Activated T-cell treated with anti-CD3 and anti-CD28 coated beads, Interleukin-2, amount 50 U/mL, for 4 hours (primary cell): ENCODE measurements at places on chromosomes 4 and X.

- peak; percentile 18 for DNase-seq
Observed at GRCh38 chr4:878796-879728, 53.1 kb downstream of the GAK start.

DNA sequence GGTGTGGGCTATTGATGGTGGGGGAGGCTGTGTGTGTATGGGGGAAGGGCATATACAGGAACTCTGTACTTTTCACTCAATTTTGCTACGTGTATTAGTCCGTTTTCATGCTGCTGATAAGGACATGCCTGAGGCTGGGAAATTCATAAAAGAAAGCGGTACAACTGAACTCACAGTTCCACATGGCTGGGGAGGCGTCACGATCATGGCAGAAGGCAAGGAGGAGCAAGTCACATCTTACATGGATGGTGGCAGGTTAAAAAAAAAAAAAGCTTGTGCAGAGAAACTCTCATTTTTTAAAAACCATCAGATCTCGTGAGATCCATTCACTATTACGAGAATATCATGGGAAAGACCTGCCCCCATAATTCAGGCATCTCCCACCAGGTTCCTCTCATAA is 152.3 kb downstream of the NEK1 start:
- no peak for DNase-seq

DNA sequence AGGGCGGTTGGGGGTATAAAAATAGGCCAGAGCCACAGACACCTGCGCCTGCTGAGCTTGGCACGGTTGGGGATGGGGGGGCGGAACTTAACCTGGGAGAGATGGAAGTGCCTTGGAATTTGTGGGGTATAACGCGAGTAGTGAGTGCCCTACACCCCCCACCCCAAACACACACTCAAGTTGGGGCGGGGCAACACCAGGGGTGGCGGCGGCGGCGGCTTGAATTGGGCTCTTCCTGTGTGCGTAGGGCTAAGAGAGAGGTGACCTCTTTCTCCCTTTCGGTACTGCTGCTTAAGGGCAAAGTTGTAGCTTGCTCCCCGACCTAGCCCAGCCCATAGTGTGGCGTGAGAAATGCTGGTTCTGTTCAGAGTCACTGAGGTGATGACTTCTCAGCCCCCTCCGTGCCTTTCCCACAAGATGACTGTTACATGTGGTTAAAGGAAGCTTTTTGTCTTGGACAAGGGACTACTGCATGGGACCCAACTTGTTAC is 839 bp downstream of the STK26 start:
- peak; percentile 40 for DNase-seq

DNA sequence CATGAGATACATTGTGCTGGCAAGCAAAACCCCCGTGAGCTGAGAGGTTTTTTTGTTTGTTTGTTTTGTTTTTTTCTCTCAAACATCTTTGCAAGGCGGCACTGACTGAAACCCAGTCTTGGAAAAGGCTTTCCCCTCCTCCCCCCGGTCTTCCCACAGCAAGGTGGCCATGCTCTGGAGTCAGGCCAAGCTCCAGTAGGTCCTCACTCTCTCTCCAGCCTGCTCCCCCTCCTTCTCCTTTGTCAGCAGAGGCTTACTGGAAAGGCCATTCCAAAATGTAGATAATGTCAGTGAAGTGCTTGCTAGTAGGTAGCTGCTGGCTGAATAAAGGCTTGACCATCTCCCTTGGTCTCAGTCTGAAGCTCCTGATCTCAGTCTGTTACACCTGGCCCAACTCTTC is 32.6 kb downstream of the FRMPD3 start:
- no peak for DNase-seq

- DNase-seq, result no peak
Observed at GRCh38 chr4:56674984-56675383, 6.1 kb downstream of the HOPX start.

GRCh38 chr4:78683352-78683751 is 92.8 kb upstream of the BMP2K start:
- no peak for DNase-seq

GRCh38 chr4:174066611-174067205 is 216.8 kb downstream of the FBXO8 start:
- no peak for DNase-seq

DNA sequence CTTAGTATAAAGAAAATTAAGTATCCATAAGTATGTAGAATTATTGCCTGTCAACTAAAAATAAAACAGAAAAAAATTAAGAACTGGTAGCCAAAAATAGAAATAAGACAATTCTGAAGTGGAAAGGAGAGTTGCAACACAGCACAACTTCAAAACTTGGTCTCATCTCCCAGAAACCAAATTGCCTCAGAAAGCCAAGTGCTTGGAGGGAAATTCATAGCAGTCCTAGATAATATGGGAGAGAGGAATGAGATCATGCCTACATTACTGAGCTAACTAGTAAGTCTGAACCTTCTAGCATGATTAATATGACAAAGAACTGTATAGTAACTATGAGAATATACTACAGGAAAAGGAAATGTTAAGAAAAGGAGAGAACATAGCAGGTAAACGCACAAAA is 256.5 kb downstream of the LDB2 start:
- DNase-seq, result no peak

- DNase-seq, result no peak
Observed at GRCh38 chr4:128454881-128455280, 167.3 kb upstream of the PGRMC2 start.

- no peak for DNase-seq
Observed at GRCh38 chr4:53309321-53310040, 56.4 kb downstream of the SCFD2 start.

DNA sequence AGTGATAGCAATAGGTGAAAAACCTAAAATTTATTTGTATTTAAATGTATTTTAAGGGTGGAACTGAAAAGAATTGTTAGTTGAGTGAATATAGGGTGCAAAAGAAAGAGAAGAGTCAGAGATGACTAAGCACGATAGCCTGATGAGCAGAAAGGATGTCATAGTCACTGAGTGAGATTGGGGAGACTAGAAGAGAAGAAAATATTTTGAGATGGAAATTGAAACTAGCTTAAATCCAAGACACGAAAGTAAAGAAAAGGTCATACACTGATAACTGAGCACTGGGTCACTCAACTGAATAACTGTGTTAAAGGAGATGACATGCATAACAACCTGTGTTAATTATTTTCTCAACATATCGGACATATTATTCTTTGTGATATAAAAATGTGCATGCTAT is 55.5 kb downstream of the SPANXN4 start:
- DNase-seq, result no peak
